CD4-positive, CD25-positive, alpha-beta regulatory T cell (primary cell): ENCODE measurements at places on chromosomes 3 and 15.

DNA sequence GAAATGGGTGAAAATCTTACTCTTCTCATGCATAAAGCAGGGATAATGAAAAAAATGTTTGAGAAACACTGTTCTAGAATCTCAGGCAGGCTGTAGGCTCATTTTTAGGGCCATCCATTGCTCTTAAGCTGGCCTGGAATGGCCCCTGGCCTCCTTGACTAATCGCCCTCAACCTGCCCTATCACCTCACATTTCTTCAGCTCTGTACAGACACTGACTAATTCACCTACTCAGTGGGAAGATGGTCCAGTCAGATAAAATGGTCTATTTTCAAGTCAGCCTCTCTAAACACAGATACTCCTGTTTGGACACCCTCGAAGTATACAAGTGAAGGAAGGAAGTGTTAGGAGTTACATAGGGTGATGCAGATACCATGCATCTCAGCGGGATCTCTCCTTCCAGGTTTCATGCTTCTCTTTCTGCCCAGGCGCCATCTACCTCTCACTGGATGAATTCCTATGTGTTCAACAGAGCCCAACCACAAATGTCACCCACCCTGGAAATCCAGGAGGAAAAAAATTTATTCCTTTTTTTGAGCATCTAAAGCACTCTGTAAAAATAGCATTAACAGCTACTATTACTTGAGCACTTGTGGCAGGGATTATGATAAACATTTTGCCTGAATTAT is 12.1 kb downstream of the FMN1 start:
- no peak for DNase-seq

DNA sequence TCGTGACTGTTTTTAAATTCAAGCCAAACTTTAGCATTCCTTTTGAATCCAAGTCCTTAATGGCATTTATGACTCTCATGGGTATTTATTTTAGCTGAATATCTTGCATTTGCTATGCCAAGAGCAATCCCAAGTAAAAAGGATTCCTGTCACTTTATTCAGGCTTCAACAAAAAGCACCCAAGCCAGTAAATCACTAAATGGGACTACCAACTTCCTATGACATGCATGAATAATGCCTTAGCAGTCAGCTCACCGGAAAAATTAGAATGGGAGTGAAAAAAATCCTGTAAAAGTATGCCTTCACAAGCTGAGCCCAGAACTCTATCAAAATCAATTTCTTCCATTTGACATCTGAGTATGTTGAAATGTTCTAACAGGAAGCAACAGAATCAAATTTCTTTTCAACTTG is 1297.9 kb downstream of the ROBO2 start:
- no peak for DNase-seq

GRCh38 chr15:67924359-67924974 is 84.6 kb upstream of the RNU6-1 start:
- DNase-seq = no peak

DNA sequence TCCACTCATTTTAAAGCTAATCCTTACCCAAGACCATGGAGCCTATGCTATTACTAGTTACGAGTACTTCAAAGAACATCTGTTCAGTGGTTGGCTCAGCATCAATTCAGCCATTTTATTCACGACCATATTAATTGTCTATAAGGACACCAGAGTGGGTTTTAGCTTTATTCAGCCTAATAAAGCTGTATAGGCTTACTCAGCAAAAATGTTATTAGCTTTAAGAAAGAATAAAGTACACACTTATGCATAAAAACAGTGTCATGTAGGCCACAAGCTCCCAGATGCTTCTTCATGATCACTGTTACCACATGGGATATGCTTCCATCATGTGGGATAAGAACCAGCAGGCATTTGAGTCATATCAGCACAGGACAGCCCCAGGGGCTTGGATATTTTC is 87.4 kb upstream of the GPR149 start:
- no peak for DNase-seq

GRCh38 chr15:71138473-71138872 is 23.2 kb downstream of the THSD4 start:
- no peak for DNase-seq

GRCh38 chr3:99625237-99625622 is 13.2 kb upstream of the COL8A1 start:
- no peak for DNase-seq

DNA sequence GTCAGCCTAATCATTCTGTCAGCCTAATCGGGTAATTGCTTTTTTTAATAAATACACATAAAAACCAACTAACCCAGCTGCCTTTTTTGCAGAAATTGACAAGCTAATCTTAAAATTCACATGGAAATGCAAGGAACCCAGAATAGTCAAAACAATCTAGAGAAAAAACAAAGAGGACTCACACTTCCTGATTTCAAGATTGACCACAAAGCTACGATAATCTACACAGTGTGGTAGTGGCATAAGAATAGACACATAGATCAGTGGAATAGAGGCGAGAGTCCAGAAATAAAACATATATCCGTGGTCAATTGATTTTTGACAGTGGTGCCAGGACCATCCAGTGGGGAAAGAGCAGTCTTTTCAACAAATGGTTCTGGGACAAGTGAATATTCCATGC is 2.4 kb upstream of the C3orf20 start:
- no peak for DNase-seq

DNA sequence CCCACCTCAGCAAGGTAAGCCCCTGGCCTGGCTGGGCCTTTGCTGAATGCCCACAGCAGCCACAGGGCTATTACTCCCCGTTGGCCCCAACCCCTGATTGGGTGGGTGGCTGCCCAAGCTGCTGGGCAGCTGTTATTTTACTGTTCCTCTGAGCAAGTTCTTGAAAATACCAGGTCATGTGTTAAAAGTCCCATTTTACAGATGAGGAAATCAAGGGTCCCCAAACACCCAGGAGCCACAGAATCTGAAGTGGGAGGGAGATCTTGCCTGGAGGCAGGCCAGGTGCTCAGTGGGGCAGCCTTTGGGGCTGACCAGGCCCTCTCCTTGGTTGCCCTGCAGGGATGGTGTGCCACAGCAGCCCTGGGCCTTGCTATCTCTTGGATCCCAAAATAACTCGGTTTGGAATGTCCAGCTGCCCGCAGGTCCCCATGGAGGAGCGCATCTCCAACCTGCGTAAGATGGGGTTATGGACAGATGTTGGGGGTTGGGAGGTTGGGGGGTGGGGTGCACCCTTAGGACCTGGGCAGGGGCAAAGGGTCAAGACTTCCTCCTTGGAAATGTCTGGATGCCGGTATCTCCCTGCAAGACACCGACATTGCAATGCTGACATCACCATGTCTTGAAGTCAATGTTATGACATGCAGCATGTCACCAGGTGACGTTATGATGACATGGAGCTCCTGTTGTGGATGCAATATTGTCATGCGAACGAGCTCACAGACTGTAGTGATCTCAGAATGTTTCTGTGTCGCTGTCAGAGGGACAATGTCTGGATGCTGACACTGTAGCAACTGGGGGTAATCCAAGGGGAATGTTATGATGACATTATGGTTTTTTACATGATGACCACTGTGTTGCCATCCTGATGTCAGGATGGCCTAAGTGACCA is 13.3 kb upstream of the CSPG4 start:
- DNase-seq = no peak

- no peak for DNase-seq
These were observed 403.0 kb upstream of the ONECUT1 start for GRCh38 chr15:53193149-53193548.

- no peak for DNase-seq
These were observed 68.9 kb downstream of the DUT start for GRCh38 chr15:48400086-48400485.

GRCh38 chr3:52403271-52403841 is 41.5 kb downstream of the SEMA3G start:
- DNase-seq = no peak

DNA sequence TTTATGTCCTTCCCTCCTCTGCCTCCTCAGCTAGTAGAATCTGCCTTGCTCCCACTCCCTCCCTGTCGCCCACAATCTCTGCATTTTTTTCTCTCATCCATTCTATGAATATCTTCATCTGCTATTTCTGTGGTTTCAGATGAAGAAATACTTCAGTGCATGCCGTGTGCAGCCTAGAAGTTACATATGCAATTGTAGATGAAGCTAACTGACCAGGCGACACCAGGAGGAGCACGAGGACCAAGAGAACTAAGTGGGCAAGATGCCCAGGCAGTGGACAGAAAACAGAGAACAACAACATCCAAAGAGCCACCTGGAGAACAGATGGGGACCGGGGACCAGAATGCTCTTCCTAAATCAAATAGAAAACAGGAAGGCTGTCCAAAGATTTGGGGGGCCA is 121.4 kb upstream of the ATP11B start:
- DNase-seq = no peak

- DNase-seq = no peak
These were observed 396.9 kb downstream of the MAGI1 start for GRCh38 chr3:65641777-65642176.

- no peak for DNase-seq
These were observed 36.9 kb upstream of the FRMD4B start for GRCh38 chr3:69422751-69423150.

DNA sequence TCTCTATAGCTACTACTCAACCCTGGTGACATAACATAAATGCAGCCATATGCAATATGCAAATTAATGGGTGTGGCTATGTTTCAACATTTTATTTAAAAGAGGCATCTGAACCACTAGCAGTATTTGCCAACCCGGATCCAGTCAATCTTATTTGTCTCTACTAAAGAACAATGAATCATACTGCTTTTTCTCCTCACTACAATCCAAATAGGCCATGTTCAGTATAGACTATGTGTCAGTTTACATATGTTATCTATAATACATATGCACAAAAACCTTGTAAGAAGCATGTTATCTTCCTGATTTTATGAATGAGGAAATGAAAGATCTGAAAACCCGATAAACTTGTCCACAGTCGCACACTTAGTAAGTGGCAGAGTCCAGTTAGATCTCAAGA is 125.7 kb downstream of the STAG1 start:
- DNase-seq = no peak

- no peak for DNase-seq
These were observed 227.8 kb downstream of the OCA2 start for GRCh38 chr15:27871078-27871901.

DNA sequence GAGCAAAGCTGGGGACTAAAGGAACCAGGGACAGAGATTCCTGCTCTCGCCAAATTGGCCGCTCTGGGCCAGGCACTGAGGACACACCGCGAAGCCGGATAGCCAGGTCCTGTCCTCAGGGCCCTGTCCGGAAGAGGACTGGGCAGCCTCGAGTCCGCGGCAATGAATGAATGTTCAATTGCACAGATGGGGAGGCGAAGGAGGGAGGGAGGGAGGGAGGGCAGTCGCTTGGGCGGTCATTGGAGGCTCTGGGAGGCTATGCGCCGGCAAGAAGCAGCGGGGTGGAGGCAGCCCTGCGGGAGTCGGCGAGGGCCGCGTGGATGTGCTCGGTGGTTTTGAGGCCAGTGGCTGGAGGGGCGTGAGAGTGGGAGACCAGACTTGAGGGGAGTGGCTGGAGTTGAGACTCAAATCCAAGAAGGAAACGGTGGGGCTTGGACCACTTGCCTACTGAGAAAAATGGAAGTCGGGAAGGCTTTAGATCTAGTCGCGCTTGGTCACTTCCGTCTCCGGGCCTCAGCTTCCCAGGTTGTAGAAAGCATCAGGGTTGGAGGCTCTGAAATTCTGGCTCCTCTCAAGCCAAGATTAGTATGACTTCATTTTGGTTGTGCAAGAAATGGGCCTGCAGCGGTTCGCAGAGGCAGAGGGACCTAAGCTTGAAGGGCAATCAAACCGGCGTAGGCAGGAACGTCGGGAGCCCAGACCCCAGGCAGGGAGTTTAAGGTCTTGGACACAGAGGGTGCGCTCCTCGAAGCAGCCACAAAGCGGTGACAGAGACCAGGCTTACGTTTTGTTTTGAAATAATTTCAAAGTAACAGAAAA is 21.1 kb upstream of the PLXND1 start:
- peak; percentile 48 for DNase-seq

- DNase-seq = no peak
These were observed 44.8 kb downstream of the CCDC12 start for GRCh38 chr3:46931631-46932331.

GRCh38 chr15:92809880-92810361 is 90.2 kb upstream of the CHD2 start:
- DNase-seq = peak; percentile 47

DNA sequence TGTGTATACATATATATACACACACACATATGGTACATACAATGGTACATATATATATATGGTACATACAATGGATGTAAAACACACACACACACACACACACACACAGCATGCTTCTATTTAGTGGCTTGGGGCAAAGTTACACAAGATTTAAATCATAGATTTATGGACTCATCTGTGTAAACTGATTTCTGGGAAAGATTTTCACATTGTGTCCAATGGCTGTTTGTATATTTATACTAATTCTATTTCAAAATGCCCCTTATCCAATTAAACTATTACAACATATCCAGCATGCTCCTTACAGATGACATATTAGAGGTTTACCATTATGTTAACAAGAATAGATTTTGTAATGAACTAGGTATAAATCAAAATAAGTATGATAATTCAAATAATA is 94.9 kb downstream of the ANO10 start:
- no peak for DNase-seq

- DNase-seq = no peak
These were observed 45.1 kb downstream of the TNIK start for GRCh38 chr3:171415070-171415469.

DNA sequence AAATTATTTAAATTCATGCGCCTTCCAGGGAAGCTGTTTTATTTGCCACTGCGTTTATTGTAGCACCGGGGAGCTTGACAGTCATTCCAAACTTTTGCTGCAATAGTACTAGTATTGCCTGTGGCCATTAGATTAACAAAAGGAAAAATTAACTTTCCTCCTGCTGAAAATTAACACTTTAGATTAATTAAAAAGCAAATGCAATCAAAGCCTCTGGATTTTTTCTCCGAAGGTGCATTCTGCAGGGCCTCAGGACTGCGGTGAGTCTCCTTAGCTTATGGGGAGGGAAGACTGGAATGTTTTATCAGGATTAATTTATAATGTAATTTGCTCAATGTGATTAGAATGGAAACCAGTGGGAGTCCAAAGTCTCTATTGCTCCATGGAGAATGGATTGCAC is 456.4 kb upstream of the CFAP20DC start:
- no peak for DNase-seq

DNA sequence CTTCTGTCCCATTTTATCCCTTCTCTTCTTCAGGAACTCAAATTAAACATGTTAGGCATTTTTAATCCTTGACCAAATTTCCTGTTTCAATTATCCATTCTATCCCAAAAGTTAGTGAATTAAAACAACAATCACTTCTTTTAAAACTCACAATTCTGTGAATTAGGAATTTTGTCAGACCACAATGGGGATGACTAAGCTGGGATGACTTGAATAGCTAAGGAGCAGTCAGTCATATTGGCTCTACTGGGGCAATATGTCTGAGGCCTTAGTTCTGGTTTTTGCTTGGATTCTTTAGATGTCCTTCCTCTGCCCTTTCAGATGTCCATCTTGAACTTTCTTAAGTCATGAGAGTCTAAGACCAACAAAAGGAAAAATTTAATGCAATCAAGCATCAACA is 178.2 kb upstream of the TGFBR2 start:
- no peak for DNase-seq

GRCh38 chr15:71792521-71792920 is 17.8 kb upstream of the NR2E3 start:
- DNase-seq = no peak
